ENCODE measurements at places on chromosomes 13 and 19.

GRCh38 chr13:71320452-71320851 is 546.6 kb downstream of the DACH1 start:
- no peak for DNase-seq

DNA sequence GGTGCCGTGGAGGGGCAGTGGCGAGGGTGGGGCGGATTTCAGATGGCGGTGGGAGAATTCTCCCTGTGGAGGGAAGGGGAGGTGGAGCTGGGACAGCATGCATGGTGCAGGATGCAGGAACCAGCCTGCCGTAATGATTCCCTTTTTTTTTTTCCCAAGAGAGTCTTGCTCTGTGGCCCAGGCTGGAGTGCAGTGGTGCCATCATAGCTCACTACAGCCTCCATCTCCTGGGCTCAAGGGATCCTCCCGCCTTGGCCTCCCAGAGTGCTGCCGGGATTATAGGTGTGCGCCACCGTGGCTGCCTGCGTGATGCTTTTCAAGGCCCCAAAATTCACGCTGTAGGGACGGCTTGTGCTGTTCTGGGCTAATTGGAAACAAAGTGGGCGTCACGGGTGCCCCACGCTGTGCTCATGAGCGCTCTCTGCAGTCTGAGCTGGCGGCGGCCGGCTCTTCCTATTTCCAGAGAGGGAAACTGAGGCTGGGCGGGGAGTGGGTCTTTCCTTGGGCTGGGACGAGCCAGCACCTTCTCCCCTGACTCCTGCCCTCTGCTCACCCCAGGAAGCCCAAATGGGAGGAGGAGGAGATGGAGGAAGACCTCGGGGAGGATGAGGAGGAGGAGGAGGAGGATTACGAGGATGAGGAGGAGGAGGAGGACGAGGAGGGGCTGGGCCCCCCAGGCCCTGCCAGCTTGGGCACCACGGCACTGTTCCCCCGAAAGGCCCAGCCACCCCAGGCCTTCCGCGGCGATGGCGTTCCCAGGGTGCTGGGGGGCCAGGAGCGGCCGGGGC is 6.2 kb downstream of the ARID3A start:
- DNase-seq: no peak

DNA sequence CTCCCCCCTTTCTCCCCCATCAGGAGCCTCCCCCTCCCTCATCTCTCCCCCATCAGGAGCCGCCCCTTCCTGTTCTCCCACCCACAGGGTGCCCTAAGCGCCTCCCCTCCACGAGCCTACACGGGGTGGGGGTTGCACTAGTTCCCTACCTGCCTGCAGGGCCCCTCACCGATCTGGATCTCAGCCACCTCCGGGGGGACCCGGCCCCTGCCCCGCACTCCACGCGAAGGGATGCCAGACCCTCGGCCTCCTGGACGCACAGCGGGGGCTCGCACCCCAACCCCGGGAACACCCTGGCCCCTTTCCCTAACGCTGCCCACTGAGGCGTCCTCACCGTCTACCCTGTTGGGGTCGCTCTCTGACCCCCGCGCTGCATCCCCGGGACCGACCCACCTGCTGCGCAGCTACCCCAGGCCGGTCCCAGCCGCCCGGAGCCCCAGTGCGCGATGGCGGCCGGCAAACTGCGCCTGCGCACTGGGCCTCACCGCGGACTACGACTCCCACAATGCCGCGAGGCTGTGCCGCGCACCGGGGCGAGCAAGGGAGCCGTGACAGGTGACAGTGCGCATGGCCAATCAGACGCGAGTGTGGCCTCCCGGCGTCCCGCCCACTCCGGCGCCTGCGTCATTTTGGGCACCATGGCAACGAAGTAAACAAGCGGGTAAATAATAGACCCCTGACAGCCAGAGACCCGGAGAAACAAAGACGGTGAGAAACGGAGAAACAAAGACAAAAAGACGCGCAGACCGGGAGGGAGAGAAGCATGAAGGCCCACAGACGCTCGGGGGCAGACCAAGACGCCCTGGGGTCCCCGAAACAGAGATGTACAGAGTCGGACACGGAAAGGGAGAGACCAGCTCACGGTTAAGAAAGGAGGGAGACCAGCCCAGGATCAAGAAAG is at the start of gene ZSCAN18:
TSS of gene ZSCAN18 (minus strand) at position 451 of the 901 bp plus-strand sequence. CDS start 7,964 bp downstream, outside the sequence.
- DNase-seq: peak; percentile 82

- no peak for DNase-seq
Observed at GRCh38 chr13:100789968-100790367, 115.4 kb upstream of the TMTC4 start.

DNA sequence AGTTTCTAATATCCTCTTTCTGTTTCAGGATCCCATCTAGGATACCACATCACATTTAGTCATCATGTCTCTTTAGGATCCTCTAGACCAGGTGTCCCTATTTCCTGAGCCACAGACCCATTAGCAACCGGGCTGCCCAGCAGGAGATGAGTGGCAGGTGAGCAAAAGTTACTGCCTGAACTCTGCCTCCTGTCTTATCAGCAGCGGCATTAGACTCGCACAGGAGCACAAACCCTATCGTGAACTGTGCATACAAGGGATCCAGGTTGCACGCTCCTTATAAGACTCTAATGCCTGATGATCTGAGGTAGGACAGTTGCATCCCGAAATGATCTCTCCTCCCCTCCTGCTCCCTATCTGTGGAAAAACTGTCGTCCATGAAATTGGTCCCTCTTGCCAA is 7.8 kb upstream of the CEBPG start:
- DNase-seq: no peak

DNA sequence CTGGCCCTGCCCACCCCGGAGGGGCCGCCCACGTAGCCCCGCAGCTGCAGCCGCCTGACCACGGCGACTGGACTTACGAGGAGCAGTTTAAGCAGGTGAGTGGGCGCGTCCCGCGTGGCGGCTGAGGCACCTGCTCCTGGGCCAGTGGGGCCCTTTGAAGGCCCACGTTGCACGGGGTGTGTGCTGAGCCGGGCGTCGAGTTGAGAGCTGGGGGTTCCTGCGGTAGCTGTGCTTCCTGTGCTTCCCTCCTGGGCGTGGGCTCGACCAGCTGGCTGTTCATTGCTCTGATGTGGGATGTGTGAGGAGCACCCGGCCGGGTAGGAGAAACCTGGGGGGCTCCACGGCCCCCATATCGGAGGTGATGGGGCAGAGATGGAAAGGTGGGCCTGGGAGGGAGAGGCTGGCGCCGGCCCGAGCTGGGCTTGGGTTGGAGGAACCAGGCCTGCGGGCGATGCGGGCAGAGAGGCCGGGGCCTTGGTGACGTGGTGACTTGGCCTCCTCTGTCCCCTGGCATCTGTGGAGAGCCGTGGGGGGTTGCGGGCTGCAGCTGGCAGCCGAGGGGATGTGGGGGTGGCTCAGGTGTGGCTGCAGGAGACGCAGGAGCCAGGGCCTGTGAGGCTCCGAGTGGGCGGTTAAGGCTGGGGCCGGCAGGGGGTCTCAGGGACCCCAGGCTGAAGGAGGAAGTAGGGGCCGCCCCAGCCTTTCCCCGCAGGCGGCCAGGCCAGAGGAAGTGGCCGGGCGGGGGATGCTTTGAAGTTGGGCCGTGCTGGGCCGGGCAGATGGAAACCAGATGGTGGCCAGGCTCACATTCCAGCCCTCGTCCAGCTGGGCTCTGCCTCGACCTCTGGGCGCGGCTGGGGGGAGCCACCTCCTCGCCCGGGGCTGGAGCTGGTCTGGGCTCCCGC is 7.1 kb downstream of the ARID3A start:
- DNase-seq: no peak

GRCh38 chr13:71902676-71903075 is 35.7 kb upstream of the DACH1 start:
- no peak for DNase-seq

DNA sequence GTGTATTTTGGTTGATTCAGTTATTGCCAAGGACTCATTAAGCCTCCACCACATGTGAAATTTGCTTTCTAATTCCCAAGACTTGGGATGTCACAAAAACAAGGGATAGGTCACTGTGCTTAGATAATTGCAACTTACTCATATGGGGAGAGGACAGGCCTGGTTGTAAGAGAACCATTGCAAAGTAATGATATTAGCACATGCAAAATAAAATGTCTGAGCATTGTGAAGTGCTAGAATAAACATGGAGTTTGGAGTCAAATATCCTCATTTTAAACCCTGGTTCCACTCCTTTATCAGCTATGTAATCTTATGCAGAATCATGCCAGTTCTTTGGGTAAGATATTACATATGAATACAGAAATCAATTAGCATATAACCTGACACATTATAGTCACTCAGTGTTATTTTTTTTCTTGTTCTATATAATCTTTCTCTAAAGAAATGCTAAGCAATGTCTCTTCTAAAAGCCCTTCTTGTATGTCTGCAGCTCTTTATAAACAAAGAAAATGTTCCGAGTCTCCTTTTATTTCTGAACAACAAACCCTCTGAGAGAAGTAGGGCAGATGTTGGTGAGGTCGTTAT is 5.5 kb downstream of the CBY2 start:
- no peak for DNase-seq

DNA sequence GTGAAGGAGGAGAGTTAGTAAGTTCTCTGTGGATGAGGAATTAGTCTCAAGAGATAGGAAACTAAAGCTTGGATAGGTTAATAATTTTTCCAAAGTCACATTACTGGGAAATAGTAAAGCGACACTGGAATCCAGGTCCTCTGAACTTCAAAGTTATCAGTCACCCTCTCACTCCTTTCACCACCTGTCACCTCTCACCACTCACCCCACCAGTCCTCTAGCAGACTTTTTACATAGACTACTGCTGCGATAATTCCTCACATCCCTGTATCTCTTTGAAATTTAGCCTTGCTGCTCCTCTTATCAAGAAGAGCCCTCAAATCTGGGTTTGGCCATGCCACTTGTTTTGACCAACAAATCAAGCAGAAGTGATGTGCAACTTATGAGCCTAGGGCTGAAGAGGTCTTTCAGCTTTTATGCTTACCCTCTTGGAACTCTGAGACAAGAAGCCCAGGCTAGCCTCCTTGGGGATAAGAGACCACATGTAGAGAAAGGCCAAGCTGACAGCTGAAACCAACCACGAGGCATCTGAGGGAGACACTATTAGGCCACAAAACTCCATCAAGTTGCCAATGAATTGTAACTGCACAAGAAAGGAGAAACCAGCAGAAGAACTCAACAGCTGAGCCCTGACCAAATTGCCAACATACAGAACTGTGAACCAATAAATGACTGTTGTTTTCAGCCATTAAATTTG is 41.2 kb downstream of the STARD13 start:
- no peak for DNase-seq

GRCh38 chr13:22162889-22163288 is 492.0 kb downstream of the FGF9 start:
- DNase-seq: no peak

DNA sequence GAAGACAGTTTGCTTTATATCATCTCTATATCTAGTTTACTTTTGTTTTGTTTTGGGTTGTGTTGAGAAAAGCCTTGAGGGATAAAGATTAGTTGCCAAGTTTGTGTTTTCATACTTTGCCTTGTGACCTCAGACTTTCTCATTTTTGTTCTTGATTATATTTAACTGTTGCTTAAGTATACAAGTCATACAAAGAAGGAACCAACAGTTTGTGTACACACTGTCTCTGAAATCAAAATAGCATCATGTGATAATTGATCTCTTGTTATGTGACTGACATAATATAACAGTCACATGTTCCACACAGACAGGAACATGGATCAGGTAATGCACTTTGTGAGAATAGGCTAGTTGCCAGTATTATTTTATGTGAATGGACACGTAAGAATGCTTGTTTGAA is 70.8 kb downstream of the SHISA2 start:
- no peak for DNase-seq

DNA sequence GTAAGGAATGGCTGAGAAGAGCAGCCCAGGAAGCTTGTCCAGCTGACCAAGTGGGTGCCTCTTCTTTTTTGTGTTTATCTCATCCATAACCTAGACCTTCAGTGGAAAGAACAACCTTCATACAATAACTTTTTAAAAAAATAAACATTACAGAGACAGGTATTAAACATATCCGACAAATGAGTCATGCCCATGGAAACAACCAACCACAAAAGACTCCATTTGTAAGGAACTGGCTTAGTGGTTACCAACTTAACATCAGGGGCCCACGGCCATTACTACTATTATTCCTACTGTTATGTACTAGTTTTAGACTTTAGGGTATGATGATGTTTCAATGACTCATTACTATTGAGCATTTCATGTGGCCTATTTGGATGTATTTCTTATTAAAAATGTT is 191.7 kb upstream of the SERP2 start:
- no peak for DNase-seq

- DNase-seq: no peak
Observed at GRCh38 chr13:57638186-57638890, 6.8 kb downstream of the PCDH17 start.

GRCh38 chr19:35644987-35645679 is 3.0 kb upstream of the COX6B1 start:
- DNase-seq: peak; percentile 51

GRCh38 chr13:110367620-110368019 is 60.5 kb downstream of the COL4A2 start:
- no peak for DNase-seq

GRCh38 chr19:46201454-46202310 is 27.9 kb upstream of the IGFL1 start:
- no peak for DNase-seq

DNA sequence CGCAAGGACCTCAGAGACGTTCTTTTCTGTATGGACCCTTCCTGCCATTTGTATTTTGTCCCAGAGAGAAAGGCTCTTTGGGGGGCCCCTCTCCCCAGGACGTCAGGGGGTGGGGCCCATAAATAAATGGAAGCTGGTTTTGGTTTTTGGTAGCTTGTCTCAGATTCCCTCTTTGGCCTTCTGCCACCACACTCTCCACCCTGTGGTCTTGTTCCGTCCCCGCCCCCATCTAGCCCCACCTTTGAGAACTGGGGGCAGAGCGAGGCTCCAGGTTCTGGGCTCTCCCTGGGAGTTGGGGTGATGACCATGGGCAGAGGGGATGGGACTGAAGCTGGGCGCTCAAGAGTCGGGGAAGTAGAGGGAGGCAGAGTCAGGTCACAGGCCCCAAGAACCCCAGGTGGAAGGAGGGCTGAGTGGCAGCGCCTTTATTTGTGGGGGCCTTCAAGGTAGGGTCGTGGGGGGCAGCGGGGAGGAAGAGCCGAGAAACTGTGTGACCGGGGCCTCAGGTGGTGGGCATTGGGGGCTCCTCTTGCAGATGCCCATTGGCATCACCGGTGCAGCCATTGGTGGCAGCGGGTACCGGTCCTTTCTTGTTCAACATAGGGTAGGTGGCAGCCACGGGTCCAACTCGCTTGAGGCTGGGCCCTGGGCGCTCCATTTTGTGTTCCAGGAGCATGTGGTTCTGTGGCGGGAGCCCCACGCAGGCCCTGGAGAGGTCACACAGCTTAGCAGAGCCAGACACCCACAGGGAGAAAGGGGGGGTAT is 3.3 kb downstream of the ISYNA1 start:
- DNase-seq: no peak

DNA sequence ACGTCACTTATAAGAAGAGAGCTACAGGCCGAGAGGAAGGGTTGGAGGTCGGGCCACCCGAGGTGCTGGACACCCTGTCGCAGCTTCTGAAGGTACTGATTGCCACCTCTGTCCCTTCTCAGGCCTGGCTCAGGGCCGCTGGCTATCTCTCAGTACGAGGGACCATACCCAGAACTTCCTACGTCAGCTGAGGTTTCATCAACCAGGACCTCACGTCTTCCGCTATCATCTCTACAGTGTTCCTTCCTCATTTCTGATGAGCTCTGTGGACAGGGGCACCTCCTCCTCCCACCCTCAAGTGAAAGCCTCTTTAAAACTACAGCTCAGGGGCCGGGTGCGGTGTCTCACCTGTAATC is 58.2 kb upstream of the USE1 start:
- no peak for DNase-seq

GRCh38 chr13:76267216-76267615 is 619.0 kb downstream of the KCTD12 start:
- no peak for DNase-seq

GRCh38 chr13:39039041-39039440 is 785 bp downstream of the NHLRC3 start:
- DNase-seq: no peak

GRCh38 chr13:57666131-57666953 is 34.8 kb downstream of the PCDH17 start:
- no peak for DNase-seq
